ENCODE measurements at places on chromosomes 16 and 17. TPM values are rescaled to one million over a fixed set of nuclear protein-coding genes. Genes with fewer than 3 reads are reported as not detected.

DNA sequence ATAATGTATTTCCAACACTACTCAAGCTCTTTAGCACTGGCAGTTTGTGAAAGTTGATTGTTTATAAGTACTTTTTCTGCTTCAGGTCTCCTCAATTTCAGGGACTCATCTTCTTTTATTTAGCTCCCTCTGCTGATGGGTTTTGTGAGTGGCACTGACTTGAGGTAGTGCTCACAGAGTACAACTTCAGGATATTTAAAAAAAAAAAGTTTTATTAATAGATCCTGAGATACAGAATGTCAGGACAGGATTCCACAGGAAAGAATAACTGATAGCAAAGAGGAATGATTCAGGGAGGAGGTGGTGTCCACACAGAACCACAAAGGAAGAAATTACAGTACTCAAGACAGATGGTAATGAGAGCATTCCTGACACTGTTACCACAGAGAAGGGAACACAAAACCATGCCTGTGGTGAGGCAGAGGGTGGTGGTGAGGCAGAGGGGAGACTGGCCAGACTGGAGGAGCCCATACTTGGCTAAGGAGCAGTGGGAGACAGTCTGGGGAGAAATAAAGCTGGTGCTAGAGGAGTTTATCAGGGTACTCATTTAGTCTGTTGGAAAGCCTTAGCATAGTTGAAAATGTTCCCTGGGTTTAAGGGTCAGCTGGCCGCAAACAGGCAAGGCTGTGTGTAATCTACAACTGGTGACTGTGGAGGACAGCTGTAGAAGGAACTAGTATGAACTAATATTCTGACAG is 63.7 kb downstream of the SPAG9 start:
- DNase-seq, result no peak

GRCh38 chr17:53193044-53193443 is 629.7 kb upstream of the KIF2B start:
- DNase-seq, result no peak

Gene GRIN2C
- 0.29 TPM for total RNA-seq

Gene PDIA2
- 2.7 TPM for total RNA-seq

Gene MT1H
- total RNA-seq, result not detected

DNA sequence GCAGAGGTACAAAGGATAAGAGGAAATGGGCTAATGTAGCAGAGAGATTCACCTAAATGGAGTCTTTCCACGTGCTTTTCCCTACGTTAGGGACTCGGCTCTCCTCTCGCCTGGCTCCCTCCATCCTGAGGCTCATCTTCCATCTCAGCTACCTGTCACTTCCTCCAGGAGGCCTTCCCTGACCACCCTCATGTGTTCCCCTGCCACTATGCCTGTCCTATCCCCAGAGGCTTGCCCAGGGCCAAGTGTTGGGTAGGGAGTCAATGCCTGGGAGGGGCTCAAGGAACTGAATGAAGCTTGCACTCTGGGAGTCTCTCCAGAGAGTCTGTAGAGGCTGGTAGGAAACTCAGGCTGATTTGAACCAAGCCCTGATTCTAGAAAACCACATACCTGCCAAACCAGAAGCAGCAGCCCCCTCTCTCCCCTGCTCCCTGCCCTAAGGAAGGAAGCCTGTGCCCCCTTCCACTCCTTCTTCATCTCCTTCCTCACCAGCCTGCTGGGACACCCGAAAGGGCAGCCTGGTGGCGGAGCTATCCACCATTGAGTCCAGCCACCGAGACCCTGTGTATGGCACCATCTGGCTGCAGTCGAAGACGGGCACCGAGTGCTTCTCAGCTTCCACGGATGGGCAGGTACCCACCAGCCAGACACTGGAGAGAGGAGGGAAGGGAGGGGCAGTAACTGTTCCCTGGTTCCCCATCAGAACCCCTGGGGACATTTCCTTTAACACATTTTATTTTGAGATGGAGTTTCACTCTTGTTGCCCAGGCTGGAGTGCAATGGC is 25.4 kb downstream of the DNAI2 start:
- no peak for DNase-seq

- DNase-seq, result no peak
Measured at GRCh38 chr16:68385371-68385770, 62.9 kb downstream of the SMPD3 start.

GRCh38 chr16:68296291-68296690 is 14.5 kb downstream of the SLC7A6OS start:
- DNase-seq, result no peak

Gene SEPTIN12
- 0.42 TPM for total RNA-seq

DNA sequence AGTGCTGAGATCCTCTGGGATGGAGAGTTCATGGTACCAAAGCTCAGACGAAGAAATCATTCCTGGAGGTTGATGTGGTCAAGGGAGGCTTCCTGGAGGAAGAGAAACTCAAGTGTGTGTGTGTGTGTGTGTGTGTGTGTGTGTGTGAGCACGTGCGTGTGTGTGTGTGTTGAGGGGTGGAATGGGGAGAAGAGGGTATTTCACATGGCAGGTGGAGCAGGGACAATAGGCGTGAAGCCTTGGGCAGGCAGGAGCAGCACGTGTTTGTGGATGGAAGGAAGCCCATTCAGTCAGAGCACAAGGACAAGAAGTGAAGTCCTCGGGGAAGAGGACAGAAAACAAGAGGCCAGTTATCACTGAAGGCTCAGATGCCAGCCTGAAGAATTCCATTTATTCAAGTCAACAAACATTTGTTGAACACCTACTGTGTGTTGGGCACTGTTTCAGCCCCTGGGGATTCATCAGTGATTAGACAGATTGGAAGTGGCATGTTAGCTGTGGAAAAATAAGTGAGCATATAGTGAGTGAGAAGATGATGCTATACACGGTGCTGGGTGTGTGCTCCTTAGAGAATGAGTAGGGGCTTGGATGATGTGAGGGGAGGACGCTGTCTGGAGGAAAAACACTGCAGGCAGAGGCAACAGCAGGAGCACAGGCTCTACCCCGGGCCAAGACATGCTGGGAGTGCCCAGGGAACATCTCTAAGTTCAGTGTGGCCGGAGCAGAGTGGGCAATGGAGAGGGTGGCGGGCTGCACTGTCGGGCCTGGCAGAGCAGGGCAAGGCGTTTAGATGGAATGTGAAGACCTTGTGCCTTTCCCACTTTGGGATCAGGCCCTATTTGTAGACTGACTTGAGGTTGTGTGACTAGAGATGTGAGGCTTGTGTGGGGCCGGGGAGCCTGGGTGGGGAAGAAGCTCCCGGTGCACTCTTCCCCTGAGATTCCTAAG is 267.1 kb downstream of the CBLN1 start:
- DNase-seq, result no peak

DNA sequence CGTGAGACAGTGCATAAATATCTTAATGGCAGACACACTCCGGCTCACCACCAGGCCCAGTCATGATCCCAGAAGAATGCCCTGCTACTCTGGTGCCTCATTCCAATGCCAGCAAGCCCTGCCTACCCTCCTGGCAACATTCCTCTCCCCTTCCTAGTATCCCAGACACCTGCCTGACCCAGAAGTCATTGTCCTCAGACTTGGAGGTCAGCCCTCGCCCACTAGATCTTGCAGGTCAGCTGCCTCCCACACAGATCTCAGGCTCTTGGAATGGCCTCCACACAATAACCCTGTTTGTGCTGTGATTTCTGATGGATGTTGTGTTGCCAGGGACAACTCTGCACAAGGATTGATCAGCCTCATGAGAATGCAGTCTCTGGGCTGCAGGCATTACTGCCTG is 1.8 kb upstream of the TEX2 start:
- no peak for DNase-seq

- DNase-seq, result no peak
Measured at GRCh38 chr16:73166441-73166851, 118.5 kb upstream of the ZFHX3 start.

DNA sequence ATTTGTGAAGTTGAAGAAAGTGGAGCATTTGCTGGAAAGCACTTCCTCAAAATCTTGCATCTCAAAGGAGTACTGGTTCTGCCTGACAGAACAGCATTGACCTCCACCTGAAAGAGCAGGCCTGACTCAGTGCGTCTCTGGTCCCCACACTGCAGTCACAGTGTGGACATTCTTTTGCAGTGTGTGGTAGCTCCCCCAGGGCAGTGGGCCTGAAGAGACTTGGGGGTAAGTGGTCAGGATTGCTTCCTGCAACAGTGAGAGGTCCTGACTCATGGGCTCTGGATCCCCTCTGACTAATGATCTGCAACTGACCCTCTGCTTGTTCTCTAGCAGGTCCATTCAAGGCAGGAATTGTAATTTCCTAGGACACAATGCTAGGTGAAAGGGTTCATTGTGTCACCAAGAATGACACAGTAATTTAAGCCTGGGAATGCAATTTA is 204.9 kb upstream of the KCNJ16 start:
- no peak for DNase-seq

DNA sequence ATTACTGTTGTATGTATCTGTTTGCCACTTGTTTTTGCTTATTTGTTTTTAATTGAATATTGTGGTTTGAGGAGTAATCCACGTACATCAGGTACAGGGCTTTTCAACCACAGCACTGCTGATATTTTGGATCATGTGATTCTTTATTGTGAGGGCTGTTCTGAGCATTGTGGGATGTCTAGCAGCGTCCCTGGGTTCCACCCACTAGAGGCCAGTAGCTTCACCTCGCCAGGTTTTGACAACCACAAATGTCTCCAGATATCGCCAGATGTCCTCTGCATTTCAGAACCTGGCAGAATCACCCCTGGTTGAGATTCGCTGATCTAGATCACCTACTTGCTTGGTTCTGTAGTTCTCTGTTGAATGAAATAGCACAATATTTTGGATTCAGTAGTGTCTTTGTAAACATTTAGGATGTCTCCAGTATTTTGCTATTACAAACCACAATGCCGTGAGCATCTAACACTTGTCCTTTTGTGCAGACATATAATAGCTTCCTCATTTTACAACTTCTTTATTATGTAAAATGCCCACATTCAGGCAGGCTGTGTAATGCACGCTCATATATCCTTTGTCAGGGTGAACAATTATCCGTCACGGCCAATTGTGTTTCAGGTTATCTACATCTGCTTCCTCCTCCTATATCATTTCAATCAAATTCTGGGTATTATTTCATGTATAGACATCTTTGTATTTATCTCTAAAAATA is 380.3 kb downstream of the SNX29 start:
- DNase-seq, result no peak

Gene ERN2
- 0.31 TPM for total RNA-seq

Gene KRT40
- 0.16 TPM for total RNA-seq

Gene KRT32
- total RNA-seq, result not detected

DNA sequence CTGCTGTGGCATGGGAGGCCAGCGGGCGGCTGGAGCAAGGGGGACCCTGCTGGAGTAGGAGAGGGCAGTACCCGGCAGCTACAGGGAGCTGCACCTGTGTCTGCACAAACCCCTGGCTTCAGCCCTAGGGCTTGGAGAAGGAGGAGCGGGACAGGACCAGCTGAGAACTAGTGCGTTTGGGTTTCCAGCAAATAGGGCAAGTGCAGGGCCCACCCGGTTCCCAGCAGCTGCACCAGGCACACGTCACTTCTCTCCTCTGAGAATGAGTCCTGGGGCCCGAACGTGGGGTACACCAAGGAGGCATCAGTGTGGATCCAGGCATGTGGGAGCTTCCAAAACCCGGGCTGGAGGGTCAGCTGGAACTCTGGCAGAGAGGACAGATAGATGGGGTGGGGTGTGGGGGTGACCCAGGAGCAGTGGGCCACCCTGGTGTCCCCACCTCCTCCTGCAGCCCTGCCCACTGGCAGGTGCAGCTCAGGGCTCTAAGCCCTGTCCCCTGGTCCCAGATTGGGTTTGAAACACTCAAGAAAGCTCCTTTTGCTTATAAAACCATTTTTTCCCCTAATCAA is 5.6 kb downstream of the C16orf89 start:
- DNase-seq, result no peak

Gene P2RX1
- total RNA-seq, result 0.22 TPM

Gene C1QTNF1
- total RNA-seq, result 22.1 TPM

DNA sequence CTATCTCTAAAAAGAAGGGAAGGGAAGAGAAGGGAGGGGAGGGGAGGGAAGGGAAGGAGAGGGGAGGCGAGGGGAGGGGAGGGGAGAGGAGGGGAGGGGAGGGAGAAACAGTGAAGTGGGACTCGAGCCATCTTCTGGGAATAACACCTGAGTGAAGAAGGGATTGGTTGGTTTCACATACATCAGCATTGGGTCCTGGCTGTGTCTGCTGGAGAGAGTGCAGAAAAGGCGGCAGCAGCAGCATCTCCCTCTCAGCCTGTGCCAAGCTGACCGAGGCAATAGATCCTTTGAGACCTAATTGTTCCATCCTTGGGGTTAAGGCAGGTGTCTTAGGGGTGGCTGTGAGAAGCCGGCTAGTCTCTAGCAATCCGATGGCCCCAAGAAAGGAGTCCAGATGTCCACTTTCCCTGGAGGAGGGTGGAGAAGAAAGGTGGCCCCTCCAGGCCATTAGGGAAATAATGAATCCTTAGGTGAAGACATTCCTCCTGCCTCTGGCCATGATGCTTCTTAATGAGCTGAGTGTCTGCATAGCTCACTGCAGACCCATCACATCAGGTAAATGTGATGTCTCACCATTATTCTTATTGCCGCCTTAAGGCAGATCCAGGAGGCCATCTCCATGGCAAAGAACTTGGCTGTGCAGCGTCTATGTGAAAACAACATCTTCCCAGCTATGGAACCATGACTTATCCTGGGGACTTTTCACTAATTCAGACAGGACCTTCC is 71.6 kb downstream of the WIPI1 start:
- no peak for DNase-seq

GRCh38 chr17:81681672-81682071 is 1.9 kb downstream of the ARL16 start:
- DNase-seq, result no peak

Data from mesothelial cell of epicardium (in vitro differentiated cells).